ENCODE measurements at places on chromosomes 11 and 22.

- DNase-seq, result no peak
These were observed 907.5 kb upstream of the CCDC90B start for GRCh38 chr11:84193706-84194105.

GRCh38 chr11:69771466-69771865 lies 3.7 kb downstream of the FGF4 start:
- DNase-seq, result no peak

- no peak for DNase-seq
These were observed 608.6 kb upstream of the KIRREL3 start for GRCh38 chr11:127609025-127609773.

- DNase-seq, result no peak
These were observed 89.9 kb upstream of the APOA1 start for GRCh38 chr11:116927163-116927974.

DNA sequence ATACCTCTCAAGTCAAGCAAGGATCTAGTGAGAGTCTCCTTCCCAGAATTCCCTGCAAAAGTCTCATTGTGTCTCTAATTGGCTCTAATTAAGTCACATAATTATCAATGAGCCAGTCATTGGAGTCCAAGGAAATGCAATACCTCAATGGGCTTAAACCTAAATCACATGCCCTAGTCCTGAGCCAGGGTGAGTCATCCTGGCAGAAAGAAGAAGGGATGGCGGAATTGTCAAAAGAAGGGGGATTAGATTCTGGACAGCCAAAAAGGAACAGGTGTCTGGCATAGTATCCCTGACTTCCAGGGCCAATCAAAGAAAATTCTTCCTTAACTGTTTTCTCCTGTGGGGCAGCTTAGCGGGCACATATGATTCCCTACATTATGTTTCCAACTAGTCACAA lies 25.1 kb upstream of the LDLRAD3 start:
- no peak for DNase-seq

DNA sequence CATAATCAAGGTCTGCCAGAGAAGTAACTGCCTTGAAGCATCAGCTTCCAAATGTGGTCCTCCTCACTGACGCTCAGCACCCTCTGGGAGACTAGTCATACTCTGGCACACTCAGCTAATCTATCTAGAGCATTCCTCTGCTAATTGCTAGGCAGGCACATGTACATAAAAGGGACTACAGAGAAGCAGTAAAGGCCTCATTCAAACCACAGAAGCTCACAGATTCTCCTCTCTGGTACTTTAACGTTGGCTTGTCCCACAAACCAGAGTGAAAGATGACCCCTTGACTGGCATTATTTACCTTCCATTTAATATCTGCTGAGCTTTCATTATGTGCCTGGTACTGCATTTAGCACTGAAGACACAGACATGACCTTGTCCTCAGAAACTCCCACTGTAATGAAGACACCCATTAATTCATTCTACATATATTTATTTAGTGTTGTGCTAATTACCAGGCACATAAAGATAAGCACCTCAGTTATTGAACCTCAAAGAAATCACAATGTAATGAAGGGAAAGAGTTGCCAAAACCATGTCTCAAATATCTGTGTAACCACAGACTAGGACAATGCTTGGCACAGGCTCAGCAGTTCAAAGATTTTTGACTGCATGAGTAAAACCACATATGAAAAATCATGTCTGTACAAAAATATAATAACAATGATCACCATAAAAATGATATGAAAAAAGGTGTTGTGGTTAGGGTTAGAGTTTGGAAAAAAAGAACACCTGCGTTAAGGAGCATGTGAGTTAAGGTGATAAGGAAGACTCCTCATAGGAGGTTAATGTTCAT lies 550.4 kb downstream of the DLG2 start:
- no peak for DNase-seq
